ENCODE measurements at places on chromosomes 13 and 19.

GRCh38 chr19:8423817-8424223, 10.7 kb downstream of the MARCHF2 start:
- DNase-seq, result no peak

- no peak for DNase-seq
Measured at GRCh38 chr19:43638214-43638994, 1.2 kb downstream of the CADM4 start.

- DNase-seq, result no peak
Measured at GRCh38 chr19:56341948-56342347, 27.3 kb upstream of the ZSCAN5A start.

DNA sequence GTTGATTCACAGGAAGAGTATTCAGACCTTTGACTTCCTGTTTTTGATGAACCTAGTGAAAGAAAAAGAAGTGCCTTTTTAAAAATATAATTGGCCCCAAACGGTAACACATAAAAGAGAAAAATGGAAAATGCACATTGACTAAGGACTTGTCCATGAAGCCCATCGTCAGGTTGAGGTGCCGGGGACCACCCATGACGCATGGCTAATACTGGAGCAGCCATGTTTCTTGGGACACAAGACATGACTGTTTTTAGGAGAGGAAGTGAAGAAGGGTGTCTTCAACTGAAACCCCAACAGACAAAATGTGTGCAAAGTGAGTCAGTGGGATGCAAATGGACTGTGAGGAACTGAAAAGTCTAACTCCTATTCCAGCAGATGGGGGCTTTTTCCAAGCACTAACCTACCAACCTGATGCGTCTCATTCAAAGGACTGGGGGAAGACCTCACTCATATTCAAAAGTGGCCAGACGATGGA, 459.4 kb downstream of the FOXO1 start:
- no peak for DNase-seq

- DNase-seq, result no peak
Measured at GRCh38 chr13:65907666-65908525, 1322.2 kb downstream of the PCDH9 start.

Measured in anterior cingulate cortex (tissue), 58 donors.